ENCODE measurements at places on chromosomes 7 and 10. TPM values are rescaled to one million over a fixed set of nuclear protein-coding genes. Genes with fewer than 3 reads are reported as not detected.

The CPED1 gene
- total RNA-seq = 0.44 TPM

The SHH gene
- 0.37 TPM for total RNA-seq

- H3K27me3 ChIP-seq = peaks cover 29% of the 10 kb centered on the region
- peaks cover 30% of the 10 kb centered on the region for H3K36me3 ChIP-seq
- peaks cover 37% of the 10 kb centered on the region for H3K4me1 ChIP-seq
These were observed 36.9 kb downstream of the ELFN1 start for GRCh38 chr7:1706721-1707613.

GRCh38 chr10:3445648-3446047, 273.1 kb upstream of the PITRM1 start:
- H3K27ac ChIP-seq = no peak overlapping the region
- H3K27me3 ChIP-seq = no peaks in the 10 kb centered on the region
- H3K4me3 ChIP-seq = no peak overlapping the region
- H3K36me3 ChIP-seq = peaks cover 16% of the 10 kb centered on the region

- H3K27me3 ChIP-seq = no peaks in the 10 kb centered on the region
- no peak for DNase-seq
- H3K27ac ChIP-seq = no peak overlapping the region
- H3K4me3 ChIP-seq = no peak overlapping the region
These were observed 63.2 kb upstream of the KLF6 start for GRCh38 chr10:3848005-3848774.

GRCh38 chr10:15426558-15426957, 55.5 kb upstream of the FAM171A1 start:
- H3K27ac ChIP-seq = no peak overlapping the region
- H3K4me1 ChIP-seq = no peaks in the 10 kb centered on the region
- H3K4me3 ChIP-seq = no peak overlapping the region
- no peaks in the 10 kb centered on the region for H3K27me3 ChIP-seq

GRCh38 chr10:74150204-74150989, at the start of gene AP3M1:
TSS of gene AP3M1 (minus strand) at chr10:74150828. CDS start at chr10:74138379, 12,449 bp downstream.
- H3K27me3 ChIP-seq = no peaks in the 10 kb centered on the region
- H3K36me3 ChIP-seq = no peaks in the 10 kb centered on the region
- H3K27ac ChIP-seq = peak within 1 kb of the TSS; percentile 72
- peaks cover 14% of the 10 kb centered on the region for H3K4me1 ChIP-seq

GRCh38 chr10:94251098-94251497, 111.6 kb downstream of the NOC3L start:
- no peak overlapping the region for H3K27ac ChIP-seq
- no peaks in the 10 kb centered on the region for H3K36me3 ChIP-seq
- H3K4me3 ChIP-seq = no peak overlapping the region
- no peaks in the 10 kb centered on the region for H3K4me1 ChIP-seq
- no peak for DNase-seq
- no peaks in the 10 kb centered on the region for H3K27me3 ChIP-seq

GRCh38 chr7:26321435-26321834, 29.8 kb downstream of the SNX10 start:
- no peaks in the 10 kb centered on the region for H3K4me1 ChIP-seq
- H3K27me3 ChIP-seq = no peaks in the 10 kb centered on the region
- H3K4me3 ChIP-seq = no peak overlapping the region
- H3K27ac ChIP-seq = 0 out of 2 replicates have a peak overlapping the region, but pooled peaks have one; percentile 42
- no peak for DNase-seq

DNA sequence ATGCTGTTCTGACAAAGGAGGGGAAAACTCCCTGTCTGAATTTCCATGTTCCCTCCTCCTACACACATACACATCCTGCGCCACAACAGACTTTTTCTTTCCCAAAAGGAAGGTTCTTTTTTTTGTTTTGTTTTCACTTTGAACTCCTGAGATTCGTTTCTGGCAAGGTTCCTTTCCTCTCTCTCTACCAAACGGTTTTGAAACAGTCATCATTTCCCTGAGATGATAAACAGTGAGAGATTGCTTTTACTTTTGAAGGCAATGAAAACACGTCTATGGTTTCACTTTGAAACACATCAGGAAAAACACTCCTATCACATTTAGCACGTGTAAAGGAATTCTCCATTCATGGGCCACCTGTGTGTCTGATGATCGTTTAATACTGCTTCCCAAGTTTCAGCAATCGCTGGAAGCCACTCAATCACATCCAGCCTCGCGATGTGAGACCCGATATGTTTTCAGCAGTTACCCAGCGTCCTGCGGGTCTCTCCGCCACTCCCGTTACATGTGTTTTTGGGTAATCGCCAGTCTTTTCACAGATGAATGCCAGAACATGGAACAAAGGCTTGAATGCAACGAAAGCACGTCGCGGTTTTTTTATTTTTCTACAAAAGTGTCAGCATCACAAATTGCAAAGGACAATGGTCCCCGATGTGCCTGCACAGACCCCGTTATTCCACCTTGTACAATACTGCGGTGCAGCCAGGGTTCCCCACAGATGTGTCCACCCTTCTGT, 62.8 kb upstream of the CUX1 start:
- DNase-seq = no peak
- no peaks in the 10 kb centered on the region for H3K36me3 ChIP-seq
- no peaks in the 10 kb centered on the region for H3K27me3 ChIP-seq
- H3K27ac ChIP-seq = no peak overlapping the region

DNA sequence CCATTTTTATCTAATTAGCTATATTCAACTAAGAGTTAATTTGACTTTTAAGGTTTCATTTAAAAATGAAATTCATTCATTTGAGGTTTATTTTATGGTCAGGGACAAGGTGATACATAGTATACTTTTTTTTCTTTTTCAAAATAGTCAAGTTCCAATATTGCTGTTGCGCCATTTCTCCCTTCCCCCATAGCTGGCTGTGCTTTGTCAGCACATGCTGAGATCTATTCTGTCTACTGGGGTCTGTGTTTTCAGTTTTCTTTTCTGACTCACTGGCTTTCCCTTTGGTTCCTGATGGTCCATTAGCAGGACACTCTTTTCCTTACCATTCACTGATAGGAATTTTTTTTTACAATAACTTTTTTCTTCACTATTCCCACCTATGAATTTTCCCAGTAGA, 336.4 kb upstream of the TMEM229A start:
- peaks cover 7% of the 10 kb centered on the region for H3K4me1 ChIP-seq
- H3K4me3 ChIP-seq = no peak overlapping the region
- H3K27ac ChIP-seq = no peak overlapping the region
- DNase-seq = no peak

- H3K36me3 ChIP-seq = peaks cover 36% of the 10 kb centered on the region
- no peaks in the 10 kb centered on the region for H3K27me3 ChIP-seq
- H3K4me3 ChIP-seq = peak overlapping the region; percentile 81
- peaks cover 62% of the 10 kb centered on the region for H3K4me1 ChIP-seq
- DNase-seq = no peak
These were observed 1.6 kb downstream of the SEPHS1 start for GRCh38 chr10:13346283-13347042.

The CLEC2L gene
- total RNA-seq = 0.69 TPM

DNA sequence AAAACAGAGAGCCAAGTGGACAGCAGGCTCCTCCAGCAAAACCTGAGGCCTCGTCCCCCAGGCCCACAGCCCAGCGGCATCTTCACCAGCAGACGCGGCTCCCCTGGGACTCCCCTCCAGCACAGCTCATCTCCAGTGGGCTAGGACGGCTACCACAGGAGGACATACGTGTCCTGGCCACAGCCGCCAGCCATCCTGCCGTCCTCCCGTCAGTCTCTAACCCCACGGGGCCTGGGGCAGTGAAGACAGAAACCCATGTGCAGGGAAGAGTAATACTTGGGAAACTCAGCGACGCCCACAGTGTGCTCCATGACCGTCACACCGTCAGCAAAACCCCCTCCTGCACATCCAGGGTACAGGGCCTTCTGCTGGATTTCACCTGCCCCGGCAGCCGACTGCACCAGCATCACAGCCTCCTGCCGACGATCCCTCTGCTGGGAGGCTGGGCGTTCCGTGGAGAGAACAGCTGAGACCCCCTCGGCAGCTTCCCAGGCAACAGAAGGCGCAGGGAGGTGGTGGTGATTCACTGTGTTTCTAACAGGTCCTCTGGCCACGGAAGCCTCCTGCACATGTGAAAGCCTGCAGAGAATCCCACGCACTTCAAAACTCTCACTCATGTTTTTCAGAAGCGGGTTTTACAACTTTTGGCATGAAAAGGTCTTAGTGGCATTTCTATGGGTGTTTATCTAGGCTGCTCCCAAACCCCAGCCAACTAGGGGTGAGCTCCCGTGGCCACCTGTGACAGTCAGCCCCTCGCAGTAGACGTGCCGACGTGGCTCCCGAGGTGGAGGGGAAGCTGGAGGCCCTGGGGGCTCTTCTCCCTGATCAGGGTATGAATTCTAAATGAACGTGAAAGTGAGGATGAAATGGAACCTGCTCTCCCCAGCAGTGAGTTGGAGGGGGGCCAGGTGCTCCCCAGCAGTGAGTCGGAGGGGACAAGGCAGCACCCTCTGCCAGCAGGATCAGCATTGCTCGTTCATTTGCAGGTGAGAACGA, 513.5 kb downstream of the PTPRN2 start:
- H3K36me3 ChIP-seq = peaks cover 42% of the 10 kb centered on the region
- no peak overlapping the region for H3K27ac ChIP-seq
- no peak for DNase-seq
- H3K4me1 ChIP-seq = no peaks in the 10 kb centered on the region
- no peaks in the 10 kb centered on the region for H3K27me3 ChIP-seq

The WAC gene
- 115 TPM for total RNA-seq

GRCh38 chr10:125159486-125159931, 854 bp downstream of the CTBP2 start:
- no peaks in the 10 kb centered on the region for H3K27me3 ChIP-seq
- peaks cover 51% of the 10 kb centered on the region for H3K4me1 ChIP-seq
- no peak for DNase-seq
- no peak overlapping the region for H3K27ac ChIP-seq

DNA sequence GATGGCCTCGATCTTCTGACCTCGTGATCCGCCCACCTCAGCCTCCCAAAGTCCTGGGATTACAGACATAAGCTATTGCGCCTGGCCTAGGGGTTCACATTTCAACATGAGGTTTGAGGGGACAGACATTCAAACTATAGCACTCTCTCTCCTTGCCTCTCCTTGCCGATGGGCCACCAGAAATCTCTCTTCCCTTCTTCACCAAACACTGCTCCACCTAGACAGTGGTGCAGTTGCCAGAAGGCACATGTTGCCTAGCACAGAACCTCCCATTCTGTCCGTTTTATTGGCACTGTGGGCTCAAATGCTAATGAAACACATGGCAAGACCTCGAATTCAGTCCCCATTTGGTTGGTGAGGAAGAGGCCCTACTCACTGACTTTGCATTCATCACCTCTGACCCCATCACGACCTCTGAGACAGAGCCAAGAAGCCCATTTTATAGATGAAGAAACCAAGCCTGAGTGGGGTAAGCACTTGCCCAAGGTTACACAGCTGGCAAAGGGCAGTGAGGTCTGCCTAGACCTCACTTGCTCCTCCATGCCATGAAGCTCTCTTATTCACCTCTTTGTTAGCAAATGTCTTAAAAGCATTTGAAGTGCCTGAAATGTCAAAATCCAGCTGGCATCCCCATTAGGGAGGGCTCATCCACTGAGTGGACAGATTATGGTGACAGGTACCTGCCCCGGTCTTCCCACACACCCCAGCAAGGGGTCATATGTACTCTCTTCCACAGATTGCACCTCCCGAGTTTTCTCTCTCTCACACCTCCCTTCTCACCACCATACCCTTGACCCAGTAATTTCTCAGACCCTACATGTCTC, 34.0 kb downstream of the GPRIN2 start:
- DNase-seq = peak; percentile 4
- H3K27me3 ChIP-seq = no peaks in the 10 kb centered on the region
- no peak overlapping the region for H3K27ac ChIP-seq

GRCh38 chr10:106301146-106301545, 863.4 kb downstream of the SORCS1 start:
- H3K27me3 ChIP-seq = no peaks in the 10 kb centered on the region
- H3K36me3 ChIP-seq = no peaks in the 10 kb centered on the region
- no peak overlapping the region for H3K27ac ChIP-seq
- H3K4me3 ChIP-seq = no peak overlapping the region
- DNase-seq = no peak

The SPDYE6 gene
- total RNA-seq = not detected

GRCh38 chr7:94028768-94029167, 24.6 kb upstream of the BET1 start:
- no peaks in the 10 kb centered on the region for H3K27me3 ChIP-seq
- DNase-seq = no peak
- H3K4me1 ChIP-seq = no peaks in the 10 kb centered on the region

DNA sequence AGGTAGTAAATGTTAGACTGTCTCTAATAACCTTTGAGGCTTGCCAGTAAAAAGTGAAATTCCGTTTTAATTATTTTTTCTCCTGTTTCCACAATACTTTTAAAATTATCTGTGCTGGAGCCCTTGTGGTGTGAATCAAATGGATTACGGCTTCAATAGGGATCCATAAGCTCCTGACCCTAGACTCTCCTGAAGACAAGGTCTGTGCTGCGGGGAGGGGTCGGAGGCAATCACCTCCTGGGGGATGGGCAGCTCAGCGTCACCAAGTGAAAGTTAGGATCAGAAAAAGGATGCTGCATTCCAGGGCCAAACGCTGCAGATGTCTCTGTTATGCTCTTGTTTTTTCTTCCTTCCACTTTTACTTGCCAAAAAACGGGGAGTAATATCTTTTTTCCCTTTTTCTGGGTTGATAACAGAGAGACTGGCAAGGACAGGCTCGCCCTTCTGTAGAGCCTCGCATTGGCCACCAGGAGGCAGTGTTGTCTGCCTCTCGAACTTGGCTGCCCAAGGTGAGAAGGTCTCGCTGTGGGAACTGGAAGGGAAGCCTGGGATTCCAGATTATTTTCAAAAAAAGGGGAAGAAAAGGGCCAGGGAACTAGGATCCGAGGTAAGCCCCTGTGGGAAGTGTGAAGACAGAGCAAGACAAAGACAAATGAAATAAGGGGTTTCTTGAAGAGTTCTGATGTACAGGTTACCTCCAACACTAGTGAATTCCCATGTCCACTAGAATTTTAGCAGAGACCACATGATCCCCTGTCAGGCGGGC, 621.9 kb downstream of the ACTR3B start:
- no peaks in the 10 kb centered on the region for H3K4me1 ChIP-seq
- peak; percentile 10 for DNase-seq
- no peak overlapping the region for H3K27ac ChIP-seq
- H3K36me3 ChIP-seq = peaks cover 85% of the 10 kb centered on the region
- H3K27me3 ChIP-seq = peaks cover 8% of the 10 kb centered on the region

- DNase-seq = no peak
- H3K27ac ChIP-seq = no peak within 1 kb of the TSS
- H3K4me3 ChIP-seq = no peak within 1 kb of the TSS
- H3K4me1 ChIP-seq = peaks cover 32% of the 10 kb centered on the region
- no peaks in the 10 kb centered on the region for H3K36me3 ChIP-seq
These were observed at the start of gene ANK3 for GRCh38 chr10:60389413-60390025. TSS of gene ANK3 (minus strand) at chr10:60389875. CDS start at chr10:60389538, 337 bp downstream.

The PILRA gene
- 3.0 TPM for total RNA-seq

GRCh38 chr10:120400601-120401000, 56.4 kb upstream of the PLPP4 start:
- DNase-seq = no peak
- H3K27ac ChIP-seq = no peak overlapping the region
- H3K36me3 ChIP-seq = peaks cover 4% of the 10 kb centered on the region
- H3K4me1 ChIP-seq = peaks cover 34% of the 10 kb centered on the region
- no peaks in the 10 kb centered on the region for H3K27me3 ChIP-seq
- no peak overlapping the region for H3K4me3 ChIP-seq

- H3K27ac ChIP-seq = no peak overlapping the region
- peak; percentile 29 for DNase-seq
- H3K4me3 ChIP-seq = peak overlapping the region; percentile 63
- no peaks in the 10 kb centered on the region for H3K36me3 ChIP-seq
These were observed 84.9 kb upstream of the MKI67 start for GRCh38 chr10:128211064-128211504.

The DENND2A gene
- 10.0 TPM for total RNA-seq

- peaks cover 12% of the 10 kb centered on the region for H3K4me1 ChIP-seq
- no peaks in the 10 kb centered on the region for H3K27me3 ChIP-seq
- no peak for DNase-seq
- no peak overlapping the region for H3K4me3 ChIP-seq
- H3K36me3 ChIP-seq = no peaks in the 10 kb centered on the region
These were observed 239.1 kb upstream of the KAT6B start for GRCh38 chr10:74587109-74587854.
